Left renal pelvis (tissue), 4 donors: ENCODE measurements at places on chromosomes 4 and X. TPM values are rescaled to one million over a fixed set of nuclear protein-coding genes. Genes with fewer than 3 reads are reported as not detected.

LPAR4 gene
- 22.7 TPM for polyA plus RNA-seq

FGFR3 gene
- polyA plus RNA-seq = 2.7 TPM

PRR27 gene
- polyA plus RNA-seq = not detected

SOWAHD gene
- polyA plus RNA-seq = 0.56 TPM

ARSJ gene
- polyA plus RNA-seq = 16.1 TPM

SYNPO2 gene
- polyA plus RNA-seq = 16.3 TPM
